ENCODE measurements at places on chromosomes 6 and 20.

DNA sequence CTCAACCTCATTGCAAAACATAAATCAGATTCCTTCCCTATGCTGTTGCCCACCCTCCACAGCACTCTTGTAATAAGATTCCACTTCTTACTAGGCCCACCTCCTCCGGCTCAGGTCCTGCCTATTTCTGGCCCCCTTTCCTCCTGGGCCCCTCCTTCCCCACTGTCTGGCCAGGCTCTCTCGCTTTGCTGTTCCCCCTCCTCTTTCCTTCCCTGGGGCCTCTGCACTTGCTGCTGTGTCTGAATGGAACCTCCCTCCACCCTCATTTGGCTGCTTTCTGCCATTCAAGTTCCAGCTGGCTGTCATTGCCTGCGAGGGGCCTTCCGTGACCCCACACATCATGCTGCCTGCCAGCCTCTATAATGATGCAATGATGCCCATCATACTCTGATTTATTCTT is 38.9 kb downstream of the ARHGAP40 start:
- no peak for DNase-seq

- no peak for DNase-seq
Measured at GRCh38 chr6:13703496-13703895, 8.1 kb downstream of the RANBP9 start.

DNA sequence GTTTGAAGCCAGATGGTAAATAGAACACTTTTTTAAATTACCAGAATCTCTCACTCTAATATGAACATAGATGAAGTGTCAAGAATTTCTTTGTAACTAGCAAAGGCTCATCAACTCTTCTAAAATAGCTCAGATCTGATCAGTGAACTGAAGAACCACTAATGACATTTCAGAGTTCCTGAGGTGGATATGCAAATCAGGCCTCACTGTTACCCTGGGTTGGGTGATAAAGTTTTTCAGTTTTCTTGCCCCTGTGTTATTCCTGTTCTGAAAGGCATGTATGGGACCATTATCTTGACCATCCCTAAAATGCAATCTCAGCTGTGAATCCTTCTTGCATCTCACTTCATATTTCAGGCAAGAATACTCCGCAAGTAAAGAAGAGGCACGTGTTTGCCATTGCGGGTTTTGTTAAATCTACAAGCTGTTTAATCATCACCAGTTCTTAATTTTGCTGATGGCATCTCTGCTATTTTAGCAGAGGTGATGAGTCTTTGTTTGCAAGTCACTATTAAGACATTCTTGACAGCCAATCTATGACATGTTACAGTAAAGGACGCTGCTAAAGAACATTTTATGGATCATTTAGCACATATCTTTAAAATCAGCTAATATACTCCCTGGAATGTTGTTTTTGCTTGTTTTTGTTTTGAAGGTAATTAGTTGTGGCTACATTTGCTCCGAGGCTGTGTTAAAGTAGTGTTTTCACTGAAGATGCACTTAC is 47.9 kb downstream of the KHDC1L start:
- no peak for DNase-seq

- no peak for DNase-seq
Measured at GRCh38 chr6:107489636-107490565, at the start of gene SOBP. SOBP (plus strand) TSS chr6:107490117; CDS start chr6:107490617, 500 bp downstream.

DNA sequence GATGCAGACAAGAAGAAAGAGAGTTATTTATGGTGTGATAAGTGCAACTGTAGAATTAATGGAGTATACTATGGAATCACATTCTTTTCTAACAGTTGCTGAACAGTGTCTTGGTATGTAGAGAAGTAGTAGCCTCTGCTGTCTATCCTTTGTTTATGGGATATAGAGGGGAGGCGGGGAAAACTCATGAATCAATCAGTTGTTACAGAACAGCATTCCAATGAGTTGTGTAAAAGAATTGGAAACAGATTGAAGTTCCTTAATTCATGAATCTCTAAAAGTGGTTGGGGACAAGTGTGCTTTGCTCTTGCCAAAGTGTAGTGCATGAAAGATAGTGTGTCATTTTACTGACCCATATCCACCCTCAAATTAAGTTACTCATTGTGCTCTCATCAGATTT is 77.7 kb downstream of the FLRT3 start:
- DNase-seq = no peak

DNA sequence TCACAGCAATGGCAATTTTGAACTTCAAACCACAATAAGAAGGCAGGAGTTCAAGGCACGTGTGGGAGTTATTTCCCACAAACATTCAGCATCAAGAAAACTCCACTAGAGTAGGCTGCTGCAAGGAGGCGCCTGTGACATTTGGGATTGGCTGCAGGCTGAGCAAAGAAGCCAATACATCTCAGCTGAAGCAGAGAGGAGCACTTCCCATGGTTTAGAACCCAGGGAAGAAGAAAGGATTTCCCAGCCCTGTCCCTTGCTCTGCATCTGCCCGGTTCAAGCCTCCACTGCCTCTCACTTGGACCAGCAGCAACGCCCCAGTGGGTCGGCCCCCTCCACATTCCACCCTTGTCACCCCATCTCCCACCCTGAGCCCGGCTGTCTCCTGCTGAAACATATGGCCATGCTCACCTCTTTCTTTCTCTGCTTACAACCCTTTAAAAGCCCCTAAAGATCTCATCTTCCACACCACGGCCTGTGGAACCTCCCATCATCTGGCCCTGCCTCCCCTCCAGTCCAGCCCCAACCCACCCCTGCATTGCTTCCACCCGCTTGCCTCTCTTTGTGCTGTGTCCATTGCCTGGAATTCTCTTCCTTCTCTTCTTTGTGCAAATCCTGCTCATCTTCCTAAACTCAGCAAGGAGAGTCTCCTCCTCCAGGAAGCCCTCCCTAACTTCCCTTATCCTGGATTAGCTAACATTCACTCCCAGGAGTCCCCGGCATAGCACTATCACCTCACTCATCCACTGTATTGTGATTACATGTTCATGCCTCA is 128.3 kb downstream of the ANKRD60 start:
- DNase-seq = no peak
